ENCODE measurements at places on chromosomes 1 and 21.

DNA sequence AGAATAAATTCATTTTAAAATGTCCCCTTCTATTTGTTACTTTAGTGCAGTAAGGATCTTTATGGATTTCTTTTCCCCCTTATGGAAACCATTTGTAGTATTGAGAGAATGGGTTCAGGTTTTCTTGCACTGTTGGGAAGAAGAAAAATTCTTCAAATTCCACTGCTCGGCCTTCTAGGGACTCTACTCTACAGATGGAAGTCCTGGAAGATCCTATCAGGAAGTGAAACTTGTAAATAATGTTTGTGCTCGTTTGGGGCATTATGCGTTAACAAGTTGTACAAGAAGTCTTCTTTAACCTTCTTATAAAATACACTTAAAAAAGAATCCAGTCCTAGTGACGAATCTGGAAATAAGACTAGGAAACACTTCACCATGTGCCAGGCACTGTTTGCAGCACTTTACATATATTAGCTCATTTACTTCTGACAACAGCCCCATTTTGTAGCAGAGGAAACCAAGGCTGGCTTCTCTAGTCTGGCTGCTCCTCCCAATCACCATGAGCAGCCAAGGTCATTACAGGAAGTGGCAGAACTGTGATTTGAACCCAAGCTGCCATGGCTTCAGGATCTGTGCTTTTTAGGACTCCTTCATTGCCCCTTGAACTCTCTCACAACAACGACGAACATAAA, 11.8 kb downstream of the LRRC8D start:
- DNase-seq, result no peak

- no peak for DNase-seq
Measured at GRCh38 chr1:64975740-64976139, 9.4 kb upstream of the JAK1 start.

DNA sequence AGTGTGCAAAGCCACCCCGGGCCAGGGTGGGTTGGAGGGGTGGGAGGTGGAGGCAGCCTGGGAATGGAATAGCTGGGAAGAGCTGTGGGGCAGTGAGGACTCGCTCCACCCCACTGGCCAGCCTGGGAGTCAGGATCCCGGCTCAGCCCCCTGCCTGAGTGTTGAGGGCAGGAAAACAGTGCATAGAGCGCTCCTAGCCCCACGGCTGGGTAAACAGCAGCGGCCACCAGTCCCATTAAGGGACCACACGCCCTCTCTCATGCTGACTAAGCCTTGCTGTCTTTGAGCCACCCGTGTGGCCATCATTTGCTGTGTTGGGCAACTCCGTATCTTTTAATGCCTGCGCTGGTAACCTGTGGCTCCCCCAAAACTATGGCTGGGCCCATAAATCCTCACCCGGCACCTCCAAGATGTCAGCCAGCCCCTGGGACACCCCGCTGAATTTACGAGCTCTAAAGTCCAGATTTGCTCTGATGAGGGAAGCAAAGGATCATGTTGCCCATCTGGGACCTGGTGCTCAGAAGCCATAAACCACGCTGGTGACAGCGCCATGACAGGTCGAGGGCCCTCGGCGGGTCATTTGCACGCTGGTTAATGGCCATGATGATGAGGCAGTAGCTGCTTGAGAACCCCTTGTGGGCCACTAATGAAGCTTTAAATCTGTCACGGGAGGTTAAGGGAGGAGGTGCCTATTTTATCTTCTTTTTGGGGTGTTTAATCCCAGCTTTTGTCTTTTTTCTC, 34.9 kb downstream of the SYF2 start:
- no peak for DNase-seq

DNA sequence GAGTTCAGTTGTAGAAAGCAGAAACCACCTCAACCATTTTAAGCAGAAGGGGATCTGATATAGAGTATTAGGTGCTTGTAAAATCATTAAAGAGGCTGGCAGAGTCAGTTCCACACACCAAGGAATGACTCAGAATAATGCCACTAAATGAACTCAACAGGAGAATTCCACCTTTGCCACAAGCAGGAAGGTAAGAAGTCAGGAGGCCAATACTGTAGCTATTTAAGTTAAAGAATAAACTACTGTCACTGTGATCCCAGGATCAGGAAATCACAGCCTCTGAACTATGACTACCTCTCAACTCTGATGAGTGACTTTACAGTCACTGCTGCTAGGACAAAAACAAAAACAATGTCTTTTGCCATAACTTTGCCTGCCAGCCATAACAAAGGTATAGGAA, 52.5 kb upstream of the PRMT6 start:
- DNase-seq, result no peak

GRCh38 chr1:163308811-163309210, 12.9 kb upstream of the NUF2 start:
- no peak for DNase-seq

DNA sequence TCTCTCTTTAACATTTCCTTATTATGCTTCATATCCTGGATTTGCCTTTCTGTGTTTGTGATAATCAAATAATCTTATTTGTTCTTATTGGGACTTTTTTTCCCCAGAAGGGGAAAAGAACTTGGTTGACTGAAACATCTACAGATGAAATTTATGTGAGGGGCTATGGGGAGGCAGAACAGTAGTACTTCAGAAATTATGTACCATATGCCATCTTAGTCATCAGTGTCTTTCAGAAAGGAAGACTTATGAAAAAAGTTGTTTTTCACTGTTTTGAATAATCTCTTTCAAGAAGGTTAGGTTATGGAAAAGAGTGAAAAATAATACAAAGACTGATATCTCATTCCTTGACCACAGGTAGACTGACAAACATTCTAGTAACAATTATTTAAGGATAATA, 30.2 kb upstream of the TRAF5 start:
- DNase-seq, result no peak

GRCh38 chr1:199545780-199546179, 481.7 kb upstream of the NR5A2 start:
- peak; percentile 20 for DNase-seq

- peak; percentile 49 for DNase-seq
Measured at GRCh38 chr1:223709598-223709997, 2.7 kb upstream of the CAPN2 start.

GRCh38 chr1:90963651-90964050, 58.2 kb downstream of the ZNF644 start:
- no peak for DNase-seq

- no peak for DNase-seq
Measured at GRCh38 chr21:30444204-30444603, 4.1 kb downstream of the KRTAP15-1 start.

- no peak for DNase-seq
Measured at GRCh38 chr1:189605226-189605625, 872.4 kb downstream of the BRINP3 start.

DNA sequence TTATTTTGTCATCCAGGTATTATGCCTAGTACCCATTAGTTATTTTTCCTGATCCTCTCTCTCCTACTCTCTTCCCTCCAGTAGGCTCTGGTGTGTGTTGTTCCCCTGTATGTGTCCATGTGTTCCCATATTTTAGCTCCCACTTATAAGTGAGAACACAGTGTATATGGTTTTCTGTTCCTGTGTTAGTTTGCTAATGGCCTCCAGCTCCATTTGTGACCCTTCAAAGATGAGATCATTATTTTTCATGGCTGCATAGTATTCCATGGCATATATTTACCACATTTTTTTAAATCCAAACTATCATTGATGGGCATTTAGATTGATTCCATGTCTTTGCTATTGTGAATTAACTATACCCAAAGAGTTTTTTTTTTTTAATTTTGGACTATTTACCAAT, 1675.7 kb upstream of the B3GALT2 start:
- no peak for DNase-seq

DNA sequence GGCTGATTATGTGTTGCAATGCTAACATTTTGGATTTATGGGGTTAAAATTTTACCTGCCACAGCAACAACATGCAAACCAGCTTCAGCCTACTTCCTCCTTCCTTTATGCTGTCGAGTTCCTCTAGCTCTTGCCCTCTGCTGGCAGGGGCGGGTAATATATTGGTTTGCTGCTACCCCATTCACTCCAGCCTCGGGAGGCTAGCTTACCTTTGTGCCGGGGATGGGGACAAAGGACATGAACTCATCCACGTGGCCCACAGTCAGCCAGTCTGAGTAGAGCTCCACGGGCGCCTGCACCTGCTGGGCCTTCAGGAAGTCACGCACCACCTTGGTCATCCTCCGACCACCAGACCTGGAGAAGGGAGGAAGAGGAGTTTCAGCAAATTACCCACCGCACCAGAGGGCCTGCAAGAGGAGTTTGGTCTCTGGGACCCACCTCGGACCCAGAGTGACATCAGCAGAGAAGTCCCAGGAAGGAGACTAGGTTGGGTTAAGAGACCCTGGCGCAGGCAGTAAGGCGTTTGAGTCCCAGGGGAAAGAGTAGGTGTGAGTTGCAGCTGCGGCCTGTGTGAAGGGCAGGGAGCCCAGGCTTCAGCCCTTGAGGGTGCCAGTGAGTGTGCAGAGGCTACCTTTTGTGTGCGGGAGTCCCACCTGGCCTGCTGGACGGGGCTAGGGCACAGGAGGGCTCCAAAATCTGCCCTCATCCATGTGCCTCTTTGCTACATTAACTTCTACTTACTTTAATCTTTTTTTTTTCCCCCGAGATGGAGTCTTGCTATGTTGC, 21.8 kb upstream of the SDHB start:
- DNase-seq, result peak; percentile 77

GRCh38 chr1:31609514-31610118, 7.9 kb upstream of the HCRTR1 start:
- no peak for DNase-seq

- DNase-seq, result no peak
Measured at GRCh38 chr1:219465212-219466093, 147.5 kb downstream of the ZC3H11B start.

Data from hematopoietic multipotent progenitor cell treated with erythropoietin and hydrocortisone succinate and interleukin-3 and kit ligand, for 4 days (in vitro differentiated cells).